ENCODE measurements at places on chromosomes 13 and 19. TPM values are rescaled to one million over a fixed set of nuclear protein-coding genes. Genes with fewer than 3 reads are reported as not detected.

DNA sequence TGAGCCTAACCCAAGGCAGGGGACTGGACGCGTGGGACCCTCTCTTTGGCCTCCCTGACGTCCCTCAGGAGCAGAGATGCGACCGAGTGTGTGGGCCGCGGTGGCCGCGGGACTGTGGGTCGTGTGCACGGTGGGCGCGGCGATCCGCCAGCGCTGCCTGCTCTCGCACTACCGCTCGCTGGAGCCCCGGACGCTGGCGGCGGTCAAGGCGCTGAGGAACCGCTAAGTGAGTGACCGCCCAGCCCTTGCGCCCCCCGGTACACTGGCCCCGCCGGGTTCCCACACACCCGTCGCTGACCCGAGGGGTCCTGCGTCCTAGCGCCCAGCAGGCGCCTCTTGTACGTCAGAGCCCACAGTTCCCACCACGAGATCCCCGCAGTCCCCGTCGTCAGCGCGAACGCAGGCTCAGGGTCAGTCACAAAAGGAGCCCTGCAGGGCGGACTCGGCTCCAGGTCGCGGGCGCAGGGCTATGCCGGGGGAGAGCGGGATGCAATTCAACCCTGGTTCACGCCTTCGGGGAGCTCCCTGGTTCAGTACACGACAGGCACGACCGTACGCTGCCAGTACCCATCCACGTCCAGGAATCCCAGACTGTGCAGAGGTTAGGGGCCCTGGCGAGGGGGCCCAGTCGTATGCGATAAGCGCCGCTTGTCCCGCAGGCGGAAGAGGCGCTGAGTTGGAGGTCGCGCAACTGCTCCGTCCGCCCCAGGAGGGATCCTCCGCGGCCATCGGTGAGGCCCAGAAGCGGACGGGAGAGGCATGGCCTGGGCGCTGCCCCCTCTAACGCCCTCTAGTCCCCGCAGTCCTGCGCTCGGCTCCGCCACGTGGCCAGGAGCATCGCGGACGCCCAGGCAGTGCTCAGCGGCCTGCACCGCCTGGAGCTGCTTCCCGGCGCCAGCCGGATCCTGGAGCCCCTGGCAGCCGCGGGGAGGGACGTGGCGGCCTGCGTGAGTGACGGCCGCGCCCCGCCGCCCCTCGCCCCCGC, 3.6 kb upstream of the IFNL2 start:
- DNase-seq = no peak

- DNase-seq = peak; percentile 41
Measured at GRCh38 chr13:49265822-49266221, 18.1 kb downstream of the CDADC1 start.

DNA sequence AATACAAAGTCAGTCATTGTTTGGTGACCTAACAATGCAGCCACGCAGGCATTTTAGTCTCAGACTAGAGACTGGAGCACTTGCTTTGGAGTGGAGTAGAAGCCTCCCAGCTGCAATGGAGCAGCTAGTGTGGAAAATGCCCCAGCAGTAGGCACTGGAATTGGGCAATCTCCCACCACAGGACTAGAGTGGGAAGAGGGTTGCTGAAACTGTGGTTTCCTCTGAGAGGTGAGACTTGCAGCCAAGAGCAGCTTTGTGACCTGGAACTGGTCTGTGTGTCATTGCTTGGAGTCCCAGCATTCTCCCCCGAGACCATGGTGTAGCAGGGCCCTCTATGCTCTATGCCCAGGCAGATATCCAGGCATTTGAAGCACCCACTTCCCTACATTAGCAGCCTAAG, 556.3 kb downstream of the UQCRFS1 start:
- no peak for DNase-seq

GRCh38 chr19:16031872-16032200, 44.5 kb upstream of the TPM4 start:
- DNase-seq = no peak

DNA sequence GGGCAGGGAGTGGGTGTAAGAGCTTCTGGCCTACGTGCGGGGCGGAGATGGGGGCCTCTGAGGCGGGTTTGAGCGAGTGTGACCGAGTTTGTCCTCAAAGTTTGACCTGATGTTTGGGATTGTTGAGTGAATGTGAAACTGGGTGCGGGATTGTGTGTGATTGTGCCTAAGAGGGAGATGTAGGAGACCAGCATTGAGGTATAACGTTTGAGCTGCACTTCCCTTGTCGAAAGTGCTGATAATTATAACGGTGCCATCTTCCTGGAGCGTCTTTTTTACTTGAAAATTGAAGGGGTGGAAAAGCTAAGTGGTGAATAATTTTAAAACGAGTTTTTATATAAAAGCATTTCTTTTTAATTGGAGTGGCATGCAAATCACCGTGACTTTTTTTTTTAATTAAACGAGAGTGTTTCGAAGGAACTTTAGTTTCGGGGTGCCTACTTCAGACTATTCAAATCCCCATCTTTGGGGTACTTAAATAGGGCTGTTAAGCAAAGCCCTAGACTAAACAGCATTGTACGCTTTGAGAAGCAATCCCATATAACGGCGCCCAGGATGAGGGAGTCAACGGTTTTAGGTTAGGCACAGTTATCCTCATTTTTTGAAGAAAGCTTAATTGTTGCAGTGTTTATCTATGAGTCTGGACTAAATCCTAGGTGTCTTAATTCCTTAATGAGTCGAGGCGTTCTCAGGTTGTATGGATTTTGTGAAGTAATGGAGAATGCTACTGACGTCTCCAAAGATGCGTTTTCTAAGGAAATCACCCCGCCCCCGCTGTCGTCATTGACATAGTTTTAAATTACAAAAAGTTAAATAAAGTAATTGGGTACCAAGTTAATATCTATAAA, 594 bp downstream of the ZNF146 start:
- DNase-seq = peak; percentile 31

GRCh38 chr13:27091451-27091850, 80.2 kb downstream of the USP12 start:
- no peak for DNase-seq

DNA sequence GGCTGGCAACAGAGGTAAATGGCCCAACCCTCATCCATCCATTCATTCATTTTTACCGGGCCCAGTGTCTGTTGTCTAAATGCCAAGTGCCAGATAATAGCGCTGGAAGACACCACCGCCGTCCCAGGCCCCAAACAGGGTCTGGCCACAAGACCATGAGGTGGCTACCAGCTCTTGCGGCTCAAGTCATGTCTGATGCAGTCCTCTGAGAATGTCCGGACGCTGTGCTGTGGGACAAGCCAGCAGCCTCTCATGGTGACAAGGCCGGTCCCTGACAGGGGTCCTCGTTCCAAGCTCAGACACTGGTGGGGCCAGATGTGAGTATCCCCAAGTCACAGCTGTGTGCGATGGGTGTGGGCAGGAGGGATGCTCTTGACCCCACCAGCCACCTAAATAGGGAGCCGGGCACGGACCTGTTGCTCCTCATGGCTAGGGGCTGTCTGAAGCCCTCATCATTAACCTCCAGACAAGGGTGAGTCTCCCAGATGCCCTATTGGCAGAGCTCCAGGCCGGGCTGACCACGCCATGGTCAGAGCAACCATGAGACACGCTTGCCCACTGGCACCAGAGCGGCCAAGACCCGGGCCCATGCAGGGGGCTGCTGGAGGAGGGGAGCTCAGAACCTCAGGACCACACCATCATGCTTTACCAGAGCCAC, 58.4 kb downstream of the MLLT1 start:
- no peak for DNase-seq

GRCh38 chr19:27774827-27775226, 1438.1 kb downstream of the UQCRFS1 start:
- peak; percentile 27 for DNase-seq

- no peak for DNase-seq
Measured at GRCh38 chr13:39632994-39633393, 22.5 kb upstream of the COG6 start.

GRCh38 chr19:14561847-14562351, 10.0 kb downstream of the NDUFB7 start:
- DNase-seq = peak; percentile 69

DNA sequence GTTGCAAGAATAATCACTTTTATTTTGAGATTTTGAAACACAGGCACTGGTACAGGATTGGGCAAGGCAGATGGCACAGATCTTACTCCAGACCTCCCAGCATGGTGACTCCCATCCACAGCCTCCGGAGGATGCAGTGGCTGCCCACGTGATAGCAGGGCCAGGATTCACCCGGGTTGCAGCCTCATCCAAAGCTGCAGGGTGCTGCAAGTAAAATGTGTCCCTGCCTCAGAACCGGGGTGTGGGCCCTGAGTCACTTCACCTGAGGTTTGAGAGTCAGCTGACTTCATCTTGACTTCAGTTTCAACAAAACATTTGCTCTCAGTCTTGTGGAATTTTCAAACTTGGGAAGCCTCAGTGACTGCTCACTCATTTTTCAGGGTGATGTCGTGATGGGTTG, 201.9 kb downstream of the FGF9 start:
- DNase-seq = no peak

The MEIOSIN gene
- total RNA-seq = not detected

The TMEM86B gene
- total RNA-seq = 1.5 TPM

The CEACAM3 gene
- total RNA-seq = not detected

The OR7D2 gene
- total RNA-seq = 0.17 TPM

The ZNF528 gene
- 14.7 TPM for total RNA-seq
